ENCODE measurements at places on chromosomes 5 and 9.

DNA sequence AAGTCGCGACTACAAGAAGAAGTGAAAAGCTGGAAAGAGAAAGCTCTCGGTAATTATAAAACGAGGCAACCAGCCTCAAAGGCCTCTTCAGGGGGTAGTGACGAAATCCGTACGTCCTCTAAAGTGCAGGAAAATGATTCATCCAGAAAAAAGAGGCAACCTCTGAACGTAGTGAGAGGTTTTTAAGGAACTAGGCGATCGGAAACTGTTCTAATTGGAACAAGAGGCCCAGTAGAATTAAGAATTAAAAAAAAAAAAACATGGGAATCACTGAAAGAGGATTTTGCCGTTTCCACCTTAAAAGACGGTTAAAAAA is 1.0 kb downstream of the CSNK1A1 start:
- DNase-seq: no peak

DNA sequence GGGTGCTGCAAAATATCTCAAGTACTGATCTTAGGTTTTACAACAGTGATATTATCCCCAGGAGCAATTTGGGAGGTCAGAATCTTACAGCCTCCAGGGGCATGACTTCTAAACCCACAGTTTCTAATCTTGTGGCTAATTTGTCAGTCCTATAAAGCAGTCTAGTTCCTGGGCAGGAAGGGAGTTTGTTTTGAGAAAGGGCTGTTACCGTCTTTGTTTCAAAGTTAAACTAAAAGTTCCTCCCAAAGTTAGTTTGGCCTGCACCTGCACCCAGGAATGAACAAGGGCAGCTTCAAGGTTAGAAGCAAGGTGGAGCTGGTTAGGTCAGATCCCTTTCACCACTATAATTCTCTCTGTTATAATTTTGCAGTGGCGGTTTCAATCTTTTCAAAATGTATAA is 81.7 kb downstream of the SFXN1 start:
- DNase-seq: no peak

DNA sequence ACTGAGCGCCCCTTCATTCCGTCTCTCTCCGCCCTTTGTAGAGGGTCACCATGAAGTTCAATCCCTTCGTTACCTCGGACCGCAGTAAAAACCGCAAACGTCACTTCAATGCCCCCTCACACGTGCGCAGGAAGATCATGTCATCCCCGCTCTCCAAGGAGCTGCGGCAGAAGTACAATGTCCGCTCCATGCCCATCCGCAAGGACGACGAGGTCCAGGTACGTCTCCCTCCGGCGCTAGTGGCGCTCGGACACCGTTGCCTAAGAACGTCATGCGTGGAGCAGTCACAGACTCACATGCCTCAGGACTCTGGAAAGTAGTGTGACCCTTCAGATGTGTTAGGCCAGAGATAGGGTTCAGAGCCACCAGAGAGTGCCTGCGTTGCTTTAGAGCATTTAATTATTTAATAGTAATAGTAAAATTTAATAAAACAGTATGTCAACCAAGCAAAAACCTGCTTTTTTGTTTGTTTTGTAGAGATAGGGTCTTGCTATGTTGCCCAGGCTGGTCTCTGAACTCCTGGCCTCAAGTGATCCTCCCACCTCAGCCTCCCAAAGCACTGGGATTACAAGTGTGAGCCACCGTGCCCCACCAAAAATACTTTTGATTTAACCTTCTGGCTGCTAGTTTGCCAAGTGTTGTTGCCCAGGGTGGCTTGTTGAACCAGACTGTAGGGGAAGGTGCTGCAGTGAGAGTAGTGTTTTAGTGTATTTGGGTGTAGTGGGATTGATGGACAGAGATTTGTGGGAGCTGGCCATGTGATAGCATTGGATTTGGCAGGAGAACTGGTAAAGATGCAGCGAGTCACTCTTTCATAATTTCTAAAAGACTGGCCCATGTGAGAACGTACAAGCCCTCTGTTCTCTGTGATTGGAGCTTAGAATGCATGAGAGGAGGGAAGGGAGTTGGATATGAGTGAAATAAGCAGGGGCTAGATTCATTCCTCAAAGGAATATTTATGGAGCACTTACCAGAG is 888 bp downstream of the RPL26L1 start:
- DNase-seq: no peak

- DNase-seq: no peak
Observed at GRCh38 chr5:176608937-176609723, 826 bp downstream of the GPRIN1 start.

DNA sequence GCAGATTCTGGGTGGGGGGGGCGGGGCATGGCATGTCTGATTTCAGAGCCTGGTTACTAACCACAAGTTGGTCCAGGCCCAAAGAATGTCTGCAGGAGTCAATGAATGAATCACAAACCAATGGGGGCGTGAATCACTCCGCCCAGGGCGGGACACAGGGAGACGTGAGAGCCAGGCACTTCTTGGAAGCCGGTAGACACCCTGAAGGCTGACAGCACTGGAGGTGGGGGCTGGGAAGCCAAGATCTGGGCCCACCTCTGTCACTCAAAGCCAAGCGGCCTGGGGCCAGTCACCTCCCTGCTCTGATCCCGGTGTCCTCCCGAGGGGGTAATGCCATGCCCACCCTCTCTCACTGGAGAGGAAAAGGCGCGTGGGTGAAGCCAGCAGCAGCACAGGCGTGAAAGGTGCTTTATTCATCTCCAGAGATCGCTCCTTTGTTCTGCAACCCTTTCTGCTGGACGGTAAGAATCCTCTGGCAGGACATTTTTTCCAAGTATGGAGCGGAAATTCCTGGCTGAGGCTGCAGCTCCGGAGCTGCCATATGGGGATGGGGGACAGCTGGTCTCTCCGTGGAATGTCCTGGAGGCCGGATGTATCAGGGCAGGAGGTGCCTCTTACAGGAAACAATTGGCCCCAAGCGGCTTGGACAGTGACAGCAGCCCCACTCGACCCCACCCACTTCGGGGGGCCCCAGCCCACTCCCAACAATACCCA is 85.0 kb downstream of the STK10 start:
- no peak for DNase-seq

GRCh38 chr9:16039218-16039987 is 486.6 kb downstream of the CCDC171 start:
- no peak for DNase-seq

- DNase-seq: no peak
Observed at GRCh38 chr9:127925959-127926905, 4.3 kb downstream of the PIP5KL1 start.

GRCh38 chr5:32462618-32463017 is 18.1 kb upstream of the ZFR start:
- no peak for DNase-seq

- DNase-seq: no peak
Observed at GRCh38 chr5:141976176-141976575, 7.3 kb downstream of the RNF14 start.
